ENCODE measurements at places on chromosomes 6 and 20.
A peak's percentile ranks its signal among the peaks of the same experiment; 100 is the strongest.

DNA sequence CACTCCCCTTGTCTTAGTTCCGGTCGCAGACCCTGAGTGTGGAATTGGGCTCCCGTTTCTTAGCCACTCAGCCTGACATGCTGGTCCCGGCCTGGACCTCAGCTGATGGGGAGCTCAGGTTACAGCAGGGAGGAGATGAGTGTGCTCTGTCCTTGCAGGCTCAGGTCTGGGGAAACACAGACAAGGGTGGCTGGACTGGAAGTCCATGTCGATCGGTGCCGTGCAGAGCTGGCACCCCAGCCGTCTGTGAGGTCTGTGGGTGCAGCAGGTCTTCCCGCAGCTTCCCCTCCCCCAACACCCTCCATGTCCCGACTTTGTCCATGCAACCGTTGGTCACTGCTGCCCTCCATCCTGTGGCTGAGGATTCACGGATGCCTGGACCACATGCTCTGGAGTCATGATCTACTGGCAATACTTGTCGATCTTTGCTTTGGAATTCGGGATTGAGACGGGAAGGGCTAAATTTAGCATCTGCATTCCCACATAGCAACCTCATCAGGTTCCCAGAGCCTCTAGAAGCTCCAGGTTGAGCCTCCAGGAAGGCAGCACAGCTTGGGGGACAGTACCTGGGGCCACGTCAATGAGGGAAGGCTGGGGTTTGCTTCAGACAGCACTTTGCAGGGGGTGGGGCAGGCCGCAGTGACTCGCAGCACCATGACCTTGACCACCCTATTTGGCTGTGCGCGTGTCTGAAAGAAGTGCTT is 118.8 kb downstream of the PSMB1 start:
- DNase-seq = no peak

DNA sequence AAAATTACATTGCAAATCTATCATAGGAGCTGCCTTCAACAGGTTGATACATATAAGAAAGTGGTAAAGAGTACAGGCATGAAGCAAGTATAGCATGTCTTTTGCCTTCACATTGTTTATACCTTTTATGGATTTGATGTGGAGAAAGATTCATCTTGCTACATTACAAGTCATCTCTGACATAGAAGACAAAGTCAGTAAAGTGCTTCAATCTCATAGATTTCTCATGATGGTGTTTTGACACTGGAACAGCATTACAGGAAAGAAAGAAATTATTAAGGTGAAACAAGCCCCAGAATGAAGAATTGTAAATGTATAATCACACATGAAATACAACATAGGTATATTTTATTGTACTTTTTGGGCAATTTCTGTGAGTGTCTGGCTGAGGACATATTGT is 580.7 kb upstream of the MMS22L start:
- no peak for DNase-seq

DNA sequence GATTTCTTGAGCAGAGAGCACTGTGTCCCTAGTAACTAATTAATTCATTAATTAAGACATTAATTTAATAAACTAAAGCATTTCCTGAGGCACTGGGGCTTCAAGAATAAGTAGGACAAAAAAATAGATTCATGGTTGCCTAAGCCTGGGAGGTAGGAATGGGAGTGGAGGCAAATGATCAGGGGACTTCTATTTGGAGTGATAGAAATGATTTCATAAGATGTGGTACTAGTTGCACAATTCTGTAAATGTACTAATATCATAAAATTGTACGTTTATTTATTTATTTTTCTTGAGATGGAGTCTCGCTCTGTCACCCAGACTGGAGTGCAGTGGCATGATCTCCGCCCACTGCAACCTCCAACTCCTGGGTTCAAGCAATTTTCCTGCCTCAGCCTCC is 287.2 kb downstream of the KHDC1L start:
- no peak for DNase-seq

DNA sequence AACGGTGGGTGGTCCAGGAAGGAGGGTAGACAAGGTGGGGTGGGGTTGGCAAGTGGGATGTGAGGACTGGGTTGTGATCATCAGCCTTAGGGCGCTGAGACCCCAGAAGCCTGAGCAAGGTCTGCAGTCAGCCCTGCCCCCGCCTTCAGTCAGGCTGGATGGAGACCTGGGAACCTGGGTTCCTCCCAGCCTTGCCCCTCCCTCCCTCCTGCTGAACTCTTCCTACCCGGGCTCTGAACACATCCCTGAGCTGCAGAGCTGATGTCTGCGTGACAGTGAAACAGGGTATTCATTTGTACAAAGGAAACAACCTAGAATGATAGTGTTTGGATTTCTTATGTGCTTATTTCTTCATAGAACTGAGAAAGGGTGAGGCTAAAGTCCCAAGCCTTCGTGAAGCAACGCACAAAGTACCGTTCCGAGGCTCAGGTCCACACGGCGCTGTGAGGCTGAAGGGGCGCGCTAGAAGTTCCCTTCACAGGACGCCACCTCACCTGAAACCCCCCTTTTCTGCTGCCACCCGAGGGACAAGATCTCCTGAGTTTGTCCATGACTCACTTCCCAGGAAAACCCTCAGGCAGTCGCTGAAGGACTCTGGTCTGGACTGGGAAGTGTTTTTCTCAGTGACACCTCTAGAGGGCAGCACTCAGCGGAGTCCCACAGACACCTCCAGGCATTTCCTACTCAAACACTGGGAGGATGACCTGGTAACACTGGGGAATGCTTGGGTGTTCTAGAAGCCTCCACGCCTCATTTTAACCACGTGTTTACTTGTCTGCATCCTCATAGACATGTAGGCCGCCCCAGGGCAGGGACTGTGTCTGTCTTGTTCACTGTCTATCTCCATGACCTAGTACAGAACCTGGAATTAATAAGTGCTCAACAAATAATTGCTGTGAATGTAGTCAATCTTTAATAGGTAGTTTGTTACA is 1.2 kb downstream of the GSTA5 start:
- DNase-seq = peak; percentile 52

DNA sequence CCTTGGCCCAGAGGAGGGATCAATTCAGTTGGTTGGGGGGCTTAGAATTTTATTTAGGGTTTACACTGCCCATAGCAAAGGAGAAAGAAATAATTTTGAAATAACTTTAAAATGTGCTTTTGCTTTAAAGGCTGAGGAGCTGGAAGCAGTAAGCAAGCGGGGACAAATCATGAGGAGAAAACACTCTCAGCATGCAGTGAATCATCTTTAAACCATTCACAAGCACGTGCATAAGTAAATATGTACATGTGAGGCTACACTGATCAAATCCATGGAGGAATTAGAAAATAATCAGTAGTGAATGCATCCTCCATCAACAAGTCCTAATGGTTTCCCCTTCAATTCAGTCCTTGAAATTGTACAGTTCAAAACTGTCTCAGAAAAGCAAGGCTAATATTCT is 181.0 kb downstream of the MTFR2 start:
- no peak for DNase-seq

DNA sequence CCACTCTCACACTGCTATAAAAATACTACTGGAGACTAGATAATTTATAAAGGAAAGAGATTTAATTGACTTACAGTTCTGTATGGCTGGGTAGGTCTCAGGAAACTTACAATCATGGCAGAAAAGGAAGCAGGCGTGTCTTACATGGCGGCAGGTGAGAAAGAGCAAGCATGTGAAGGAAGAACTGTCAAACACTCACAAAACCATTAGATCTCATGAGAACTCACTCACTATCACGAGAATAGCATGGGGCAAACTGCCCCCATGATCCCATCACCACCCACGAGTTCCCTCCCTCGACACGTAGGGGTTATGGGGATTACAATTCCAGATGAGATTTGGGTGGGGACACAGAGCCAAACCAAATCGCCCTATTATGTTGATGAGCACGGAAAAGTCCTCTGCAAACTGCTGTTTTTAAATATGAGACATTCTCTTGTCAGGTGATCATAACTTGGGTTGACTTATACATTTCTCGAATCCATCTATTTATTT is 133.5 kb downstream of the AIG1 start:
- DNase-seq = no peak

DNA sequence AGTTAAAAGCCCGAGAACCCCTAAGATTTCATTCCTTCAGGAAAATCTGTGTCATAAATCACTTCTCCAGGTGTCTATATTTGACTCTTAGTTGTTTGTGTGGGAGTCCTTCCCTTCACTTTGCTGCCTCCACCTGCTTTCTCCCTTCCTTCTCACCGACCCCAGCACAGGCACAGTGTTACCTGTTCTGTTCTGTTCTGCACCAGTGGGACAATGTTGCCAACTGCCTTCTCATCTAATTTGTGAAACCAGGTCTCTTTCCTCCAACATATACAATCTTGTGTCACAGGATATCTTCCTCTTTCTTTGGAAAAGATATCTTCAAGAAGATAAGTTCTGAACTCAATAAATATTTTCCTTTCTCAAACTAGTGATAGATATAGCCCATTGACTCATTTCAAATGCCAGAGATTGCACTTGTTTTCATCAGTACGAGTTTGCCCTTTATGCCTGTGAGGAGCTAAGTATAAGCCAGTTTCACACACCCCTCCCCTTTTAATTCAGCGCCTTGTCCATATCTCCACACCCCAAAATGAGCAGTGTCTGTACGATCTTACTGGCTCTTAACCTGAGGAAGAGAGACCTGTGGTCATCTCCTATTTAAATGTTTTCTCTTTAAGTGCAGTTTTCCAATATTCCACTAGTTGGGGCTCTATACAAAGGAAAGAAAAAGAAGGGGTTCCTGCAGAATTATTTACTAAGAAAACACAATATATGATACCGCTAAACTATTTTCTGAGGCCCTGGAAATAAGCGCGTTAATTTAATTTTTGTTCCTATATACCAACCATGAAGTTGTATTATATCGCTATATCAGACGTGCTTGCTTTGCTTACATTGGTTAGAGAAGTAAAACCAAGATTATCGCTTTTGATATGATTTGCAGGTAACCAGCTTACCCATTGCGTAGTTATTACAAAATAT is 81.6 kb upstream of the PREP start:
- no peak for DNase-seq
